Renal cortex interstitium (tissue), 15 donors: ENCODE measurements at places on chromosomes 2 and 18. TPM values are rescaled to one million over a fixed set of nuclear protein-coding genes. Genes with fewer than 3 reads are reported as not detected.

POTEI gene
- 0.11 TPM for polyA plus RNA-seq

GRCh38 chr2:29816651-29817050 lies 104.7 kb downstream of the ALK start:
- DNase-seq: peak; percentile 10

DNA sequence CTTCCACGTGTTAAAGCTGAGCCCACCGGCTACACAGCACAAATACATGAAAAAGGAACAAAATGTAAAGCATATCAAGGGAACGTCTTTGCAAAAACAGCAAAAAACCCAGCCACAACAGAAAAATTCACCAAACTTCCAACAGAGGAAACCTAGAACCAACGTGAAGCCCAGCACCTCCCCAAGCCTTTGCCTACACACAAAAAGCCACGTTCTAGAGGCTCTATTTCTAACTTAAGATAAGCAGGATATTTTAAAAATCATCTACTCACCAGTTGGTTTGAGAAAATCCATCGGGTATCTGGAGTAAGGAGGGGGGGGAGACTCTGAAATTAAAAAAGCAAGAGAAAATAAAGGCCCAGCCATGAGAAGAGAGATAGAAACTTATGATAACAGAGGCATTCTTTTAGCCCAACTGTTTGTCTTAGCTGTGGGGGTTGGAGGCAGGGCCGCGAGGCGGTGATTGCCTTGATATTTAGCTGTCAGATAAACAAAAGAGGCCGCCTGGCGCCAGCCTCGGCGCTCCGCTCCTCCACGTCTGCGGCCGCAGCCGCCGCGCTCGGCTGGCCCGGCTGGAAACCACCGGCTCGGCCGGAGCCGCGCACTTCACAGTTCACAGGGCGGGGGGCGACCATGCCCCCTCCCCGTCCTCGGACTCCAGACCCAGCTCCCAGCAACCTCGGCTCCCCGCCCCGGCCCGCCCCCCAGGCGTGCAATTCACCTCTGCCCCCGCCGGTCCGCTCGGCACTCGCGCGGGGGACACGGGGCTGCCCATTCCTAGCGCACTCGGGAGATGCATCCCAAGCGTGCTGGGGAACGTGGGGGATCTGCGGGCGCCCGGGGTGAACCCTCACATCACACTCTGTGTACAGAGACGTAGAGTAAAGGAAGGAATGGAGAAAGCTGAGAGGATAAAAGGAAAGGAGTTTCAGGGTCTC lies 2.4 kb downstream of the SMAD7 start:
- no peak for DNase-seq

DNA sequence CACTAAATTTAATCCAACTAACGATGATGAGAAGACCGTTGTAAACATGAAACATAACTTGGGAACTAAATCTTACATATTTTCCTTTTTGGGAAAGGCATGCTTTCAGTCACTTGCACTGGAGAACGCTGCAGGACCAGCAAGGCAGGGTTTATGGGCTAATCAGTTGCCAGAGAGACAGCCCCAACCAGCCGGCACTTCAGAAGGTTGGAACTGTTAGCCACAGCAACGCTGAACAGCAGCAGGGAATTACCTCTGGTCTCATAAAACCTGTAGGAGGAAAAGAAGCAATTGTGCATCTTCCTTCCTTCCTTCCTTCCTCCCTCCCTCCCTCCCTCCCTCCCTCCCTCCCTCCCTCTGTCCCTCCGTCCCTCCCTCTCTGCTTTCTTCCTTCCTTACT lies 33.9 kb upstream of the SIX2 start:
- DNase-seq: no peak

- DNase-seq: no peak
Observed at GRCh38 chr18:58314284-58314683, 270.3 kb downstream of the NEDD4L start.

DNA sequence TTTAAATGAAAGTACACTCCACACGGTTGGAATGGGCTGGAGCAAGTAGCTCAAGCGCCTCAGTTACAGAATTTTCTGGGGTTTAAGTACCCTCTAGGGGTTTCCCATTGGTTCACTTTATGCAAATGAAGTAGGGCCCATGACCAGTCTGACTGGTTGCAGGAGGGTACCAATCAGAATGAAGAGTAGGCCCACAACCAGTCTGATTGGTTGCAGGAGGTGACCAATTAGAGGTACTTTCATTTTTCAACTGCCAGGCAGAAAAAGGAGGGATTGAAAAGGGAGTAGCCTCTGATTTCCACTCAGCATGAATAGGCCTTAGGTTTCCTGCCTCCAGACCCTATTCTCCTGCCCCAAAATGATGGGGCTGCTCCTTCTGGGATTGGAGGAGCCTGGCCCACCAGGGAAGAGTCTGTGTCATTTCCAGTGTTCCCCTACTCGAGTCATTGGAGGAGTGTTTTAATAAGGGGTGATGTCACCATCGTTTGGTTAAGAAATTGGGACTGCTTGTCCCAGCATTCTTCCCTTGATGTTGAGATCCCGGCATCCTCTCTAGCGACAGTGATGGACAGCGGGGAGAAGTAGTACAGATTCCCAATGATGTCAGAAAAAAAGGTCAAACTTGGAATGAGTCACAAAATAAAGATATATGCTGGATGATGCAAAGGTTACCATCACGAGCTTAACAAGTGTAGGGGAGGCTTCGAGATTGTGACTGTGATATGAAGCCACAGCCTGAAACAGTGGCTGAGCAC lies 210.4 kb downstream of the SH3BP4 start:
- DNase-seq: no peak

DNA sequence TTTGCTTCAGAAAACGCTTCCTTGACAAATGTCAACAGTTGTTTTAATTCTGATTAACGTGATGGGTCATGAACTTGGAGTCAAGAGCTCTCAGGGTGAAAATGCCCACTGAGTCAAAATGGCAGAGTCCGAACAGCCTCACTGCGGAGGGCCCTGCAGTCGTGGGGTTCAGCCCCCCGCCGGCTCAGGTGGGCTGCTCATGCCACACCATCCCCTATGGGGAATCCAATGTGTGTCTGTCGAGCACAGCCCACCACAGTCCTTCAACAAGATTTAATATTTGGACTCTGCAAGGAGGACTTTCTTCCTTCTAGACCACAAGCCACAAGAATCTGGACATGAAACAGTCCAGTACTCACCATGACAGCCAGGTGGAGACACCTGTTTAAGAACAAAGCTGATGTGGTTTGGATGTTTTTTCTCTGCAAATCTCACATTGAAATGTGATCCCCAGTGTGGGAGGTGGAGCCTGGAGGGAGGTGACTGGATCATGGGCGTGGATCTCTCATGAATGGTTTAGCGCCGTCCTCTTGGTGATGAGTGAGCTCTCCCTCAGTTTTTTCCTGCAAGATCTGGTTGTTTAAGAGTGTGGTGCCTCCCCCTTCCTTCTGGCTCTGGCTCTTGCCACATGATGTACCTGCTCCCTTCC lies 201.0 kb downstream of the NDUFA10 start:
- DNase-seq: no peak

KIAA2012 gene
- polyA plus RNA-seq: 0.11 TPM

CFAP53 gene
- 3.9 TPM for polyA plus RNA-seq

DNA sequence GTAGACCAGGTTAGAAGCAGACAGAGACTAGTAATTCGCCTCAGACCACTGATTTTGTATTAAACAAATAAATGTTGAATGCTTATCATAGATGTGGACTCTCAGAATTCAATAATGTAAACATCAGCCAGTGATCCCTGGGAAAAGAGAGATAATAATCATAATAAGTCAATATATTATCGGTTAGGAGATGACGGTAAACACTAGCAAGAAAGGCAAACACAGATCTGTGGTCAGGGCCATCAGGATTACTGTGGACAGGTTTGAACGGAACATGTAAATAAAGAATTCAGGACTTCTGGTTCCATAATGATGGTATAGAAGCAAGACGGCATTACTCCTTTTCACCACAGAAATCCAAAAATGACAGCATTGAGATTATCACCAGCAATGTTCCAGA lies 861.6 kb downstream of the CBLN2 start:
- no peak for DNase-seq

- no peak for DNase-seq
Observed at GRCh38 chr18:77099485-77100370, 32.9 kb downstream of the MBP start.

DNA sequence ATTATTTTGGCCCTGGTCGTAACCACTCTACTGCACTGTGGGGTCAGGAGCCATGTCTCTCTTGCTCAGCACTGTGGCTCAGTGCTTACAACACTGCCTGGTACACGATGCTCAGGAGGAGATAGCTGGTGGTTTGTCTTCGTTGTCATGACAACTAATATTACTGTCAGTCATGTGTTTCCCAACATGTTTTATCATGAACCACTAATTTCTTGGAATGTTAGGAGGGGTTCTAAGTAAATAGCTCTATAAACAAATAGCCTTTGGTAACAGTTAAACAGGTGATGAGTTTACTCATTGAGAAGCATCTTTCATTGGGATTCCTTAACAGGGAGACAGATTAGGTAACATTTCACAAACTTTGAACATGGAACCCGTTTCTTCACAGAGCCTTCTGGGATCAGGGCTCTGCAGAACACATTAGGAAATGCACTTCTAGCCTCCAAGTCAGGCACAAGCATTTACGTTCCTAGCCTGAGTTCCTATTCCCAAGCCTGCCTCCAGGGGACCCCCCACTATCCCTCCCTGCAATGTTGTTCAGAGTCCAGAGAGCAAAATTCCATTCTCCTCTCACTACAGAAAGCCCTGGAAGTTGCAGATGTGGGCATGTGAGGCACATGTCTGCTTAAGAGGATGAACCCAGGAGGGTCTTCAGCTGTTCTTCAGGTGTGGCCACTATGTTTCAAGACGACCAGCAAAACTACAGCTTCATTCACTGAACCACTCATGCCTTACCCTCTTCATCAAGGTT lies 6.4 kb upstream of the RBM44 start:
- no peak for DNase-seq

DNA sequence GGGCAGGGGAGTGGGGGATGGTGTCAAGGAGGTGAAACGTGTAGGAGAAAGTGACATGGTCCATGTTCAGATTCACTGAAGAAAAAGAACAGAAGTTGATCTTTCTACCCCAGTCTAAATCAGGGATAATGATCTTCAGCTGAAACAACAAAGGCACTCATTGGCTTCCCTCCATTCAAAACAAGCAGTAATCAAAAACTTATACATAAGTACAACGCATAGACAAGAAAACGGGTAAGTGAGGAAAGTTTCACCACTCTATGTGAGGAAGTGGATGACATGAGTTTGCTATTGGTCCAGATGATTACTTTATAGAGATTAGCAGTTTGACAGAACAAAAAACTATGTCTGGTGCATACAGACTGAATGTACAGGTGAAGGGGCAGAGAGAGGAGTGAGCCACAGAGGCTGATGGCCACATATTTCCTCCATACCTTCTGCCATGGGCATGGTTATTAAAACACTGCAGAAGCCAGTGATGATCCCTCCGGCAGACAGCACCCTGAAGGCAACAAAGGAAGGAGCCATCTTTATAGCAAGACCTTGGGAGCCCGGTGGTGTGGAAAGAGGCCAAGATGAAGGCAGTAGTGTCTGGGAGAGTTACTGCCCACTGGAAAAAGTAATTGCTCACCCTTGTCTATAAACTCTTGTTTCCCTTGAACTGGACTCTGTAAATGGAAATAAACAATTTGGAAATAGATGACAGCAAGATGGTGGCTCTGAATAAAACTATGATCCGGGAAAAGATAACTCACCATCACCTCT lies 57.7 kb downstream of the SLC25A12 start:
- no peak for DNase-seq

DNA sequence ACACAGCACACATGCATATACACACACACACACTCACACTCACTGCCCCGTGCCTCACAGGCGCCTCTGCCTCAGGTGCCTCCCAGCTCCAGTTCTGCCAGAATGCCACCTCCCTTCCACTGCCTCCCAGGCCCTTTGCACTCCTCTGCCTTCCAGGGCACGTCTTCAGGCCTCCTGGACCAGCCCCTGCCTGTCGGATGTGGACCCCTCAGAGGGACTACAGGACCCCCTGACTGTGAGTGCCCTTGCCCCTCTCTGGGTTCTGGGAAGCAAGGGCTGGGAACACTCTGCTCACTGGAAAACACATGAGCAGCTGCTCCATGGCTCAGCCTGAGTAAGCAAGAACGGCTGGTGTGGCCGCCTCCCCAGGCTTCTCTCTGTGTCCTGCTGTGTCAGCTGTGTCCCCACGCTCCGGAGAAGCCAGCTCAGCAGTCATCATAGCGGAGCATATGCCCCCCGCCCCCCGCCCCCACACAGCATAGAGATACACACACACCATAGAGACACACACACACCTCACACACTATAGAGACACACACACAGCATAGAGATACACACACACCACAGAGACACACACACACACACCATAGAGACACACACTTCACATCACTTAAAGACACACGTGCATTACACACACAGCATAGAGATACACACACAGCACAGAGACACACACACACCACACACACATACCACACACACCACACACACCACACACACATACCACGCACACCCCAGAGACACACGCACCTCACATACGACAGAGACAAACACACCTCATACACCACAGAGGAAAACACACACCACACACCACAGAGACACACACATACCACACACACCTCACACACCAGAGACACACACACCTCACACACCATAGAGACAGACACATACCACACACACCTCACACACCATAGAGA lies 271.3 kb downstream of the CYRIA start:
- no peak for DNase-seq

ACTG2 gene
- polyA plus RNA-seq: 0.50 TPM

GRCh38 chr18:73752965-73753364 lies 394.7 kb downstream of the FBXO15 start:
- DNase-seq: no peak

- DNase-seq: no peak
Observed at GRCh38 chr2:152815634-152816257, 97.3 kb downstream of the ARL6IP6 start.

GAD1 gene
- 3.1 TPM for polyA plus RNA-seq

- no peak for DNase-seq
Observed at GRCh38 chr2:152676461-152676860, 40.8 kb downstream of the PRPF40A start.

DNA sequence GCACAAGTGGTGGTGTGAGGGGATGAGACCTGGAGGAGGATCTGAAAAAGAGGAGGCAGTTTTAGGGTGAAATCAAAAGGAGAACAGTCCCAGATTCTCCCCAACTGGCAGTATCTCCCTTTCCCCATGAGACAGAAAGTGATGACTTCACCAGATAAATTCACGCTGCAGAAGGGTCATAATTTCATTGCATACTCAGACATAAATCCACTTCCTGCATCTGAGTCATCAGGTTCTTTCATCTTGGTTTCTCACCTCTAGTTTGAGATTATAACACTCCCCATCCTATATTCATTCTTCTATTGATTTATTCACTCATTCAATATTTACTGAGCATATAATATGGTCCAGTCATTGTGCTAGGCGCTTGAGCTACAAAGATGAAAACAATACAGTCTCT lies 64.7 kb downstream of the CCDC148 start:
- DNase-seq: no peak
